ENCODE measurements at places on chromosomes 12 and 14.

- DNase-seq: no peak
Measured at GRCh38 chr14:81993432-81993831, 459.8 kb upstream of the SEL1L start.

DNA sequence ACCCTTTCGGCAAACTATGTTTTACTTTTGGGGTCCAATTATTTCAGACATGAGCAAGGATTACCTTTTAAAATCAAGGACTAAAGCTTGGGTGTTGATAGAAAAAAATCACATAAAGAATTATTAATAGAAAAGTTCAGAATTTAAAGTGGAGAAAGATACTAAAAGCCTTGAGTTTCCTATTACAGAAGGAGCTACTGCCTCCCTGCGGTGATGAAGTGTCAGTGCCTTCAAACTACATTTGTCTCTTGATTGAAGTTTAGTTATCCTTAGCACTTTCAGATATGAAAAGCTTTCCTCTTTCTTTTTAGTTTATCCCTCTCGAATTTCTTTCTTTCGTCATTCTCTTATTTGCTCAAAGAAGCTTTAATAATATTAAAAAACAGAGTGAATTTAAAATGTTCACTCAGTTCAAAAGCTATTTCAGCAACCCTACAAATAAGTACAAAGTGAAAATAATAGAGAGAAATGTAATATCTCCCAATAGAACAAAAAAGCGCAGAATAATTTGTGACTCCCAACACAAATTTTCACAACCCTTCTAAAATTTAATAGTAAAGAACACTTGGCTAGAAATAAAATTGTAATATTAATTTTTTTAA, 87.6 kb downstream of the SEC23A start:
- DNase-seq: peak; percentile 4

- no peak for DNase-seq
Measured at GRCh38 chr14:56782711-56783110, 27.6 kb downstream of the OTX2 start.

DNA sequence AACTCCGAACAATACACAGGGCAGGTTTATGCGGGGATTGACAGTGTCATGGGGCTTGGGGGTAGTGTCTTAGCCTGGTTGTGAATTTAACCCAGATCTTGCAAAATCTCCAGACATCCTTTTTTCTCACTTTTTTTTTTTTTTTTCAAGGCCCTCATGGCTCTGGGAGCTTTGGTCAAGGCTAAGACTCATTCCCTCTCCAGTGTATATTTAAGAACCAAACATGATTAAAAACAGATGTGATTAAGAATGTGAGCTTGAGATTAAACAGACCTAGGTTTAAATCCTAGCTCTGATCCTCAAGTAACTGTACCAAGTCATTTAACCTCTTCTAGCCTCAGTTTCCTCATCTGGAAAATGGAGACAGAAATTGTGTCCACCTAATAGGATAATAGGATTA, 151.7 kb upstream of the FUT8 start:
- no peak for DNase-seq

- peak; percentile 16 for DNase-seq
Measured at GRCh38 chr12:65685514-65685913, 138.8 kb upstream of the HMGA2 start.

- DNase-seq: no peak
Measured at GRCh38 chr12:53199700-53200099, 7.4 kb downstream of the ITGB7 start.

GRCh38 chr14:22778084-22778483, 11.6 kb downstream of the OXA1L start:
- DNase-seq: no peak

- DNase-seq: no peak
Measured at GRCh38 chr12:1914114-1914911, 4.1 kb downstream of the CACNA2D4 start.

Data from AG09309 (cell line).